Psoas muscle (tissue), 8 donors: ENCODE measurements at places on chromosomes 6 and 20. TPM values are rescaled to one million over a fixed set of nuclear protein-coding genes. Genes with fewer than 3 reads are reported as not detected.
A peak's percentile ranks its signal among the peaks of the same experiment; 100 is the strongest.

DNA sequence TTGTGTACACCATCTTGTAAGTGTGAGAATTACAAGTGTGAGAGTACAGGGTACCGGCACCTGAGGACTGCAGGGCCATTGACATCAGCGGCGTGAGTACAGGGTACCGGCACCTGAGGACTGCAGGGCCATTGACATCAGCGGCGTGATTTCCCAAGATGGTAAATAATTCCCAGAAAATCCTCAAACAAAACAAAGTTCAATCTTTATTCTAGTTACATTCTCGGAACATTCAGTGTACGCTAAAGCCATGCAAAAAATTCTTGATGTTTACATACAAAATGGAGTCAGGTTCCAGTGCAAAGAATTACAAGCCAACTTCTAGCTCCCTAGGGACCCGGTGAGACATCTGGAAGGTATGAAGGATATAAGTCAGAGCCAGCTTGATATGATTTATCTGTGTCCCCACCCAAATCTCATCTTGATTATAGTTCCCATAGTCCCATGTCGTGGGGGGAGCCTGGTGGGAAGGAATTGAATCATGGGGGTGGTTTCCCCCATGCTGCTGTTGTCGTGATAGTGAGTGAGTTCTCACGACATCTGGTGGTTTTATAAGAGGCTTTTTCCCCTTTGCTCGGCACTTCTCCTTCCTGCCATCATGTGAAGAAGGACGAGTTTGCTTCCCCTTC, 172.7 kb downstream of the TTLL2 start:
- no peaks in the 10 kb centered on the region for H3K36me3 ChIP-seq
- DNase-seq: no peak
- H3K27ac ChIP-seq: no peak overlapping the region
- no peak overlapping the region for H3K4me3 ChIP-seq
- H3K4me1 ChIP-seq: no peaks in the 10 kb centered on the region

DNA sequence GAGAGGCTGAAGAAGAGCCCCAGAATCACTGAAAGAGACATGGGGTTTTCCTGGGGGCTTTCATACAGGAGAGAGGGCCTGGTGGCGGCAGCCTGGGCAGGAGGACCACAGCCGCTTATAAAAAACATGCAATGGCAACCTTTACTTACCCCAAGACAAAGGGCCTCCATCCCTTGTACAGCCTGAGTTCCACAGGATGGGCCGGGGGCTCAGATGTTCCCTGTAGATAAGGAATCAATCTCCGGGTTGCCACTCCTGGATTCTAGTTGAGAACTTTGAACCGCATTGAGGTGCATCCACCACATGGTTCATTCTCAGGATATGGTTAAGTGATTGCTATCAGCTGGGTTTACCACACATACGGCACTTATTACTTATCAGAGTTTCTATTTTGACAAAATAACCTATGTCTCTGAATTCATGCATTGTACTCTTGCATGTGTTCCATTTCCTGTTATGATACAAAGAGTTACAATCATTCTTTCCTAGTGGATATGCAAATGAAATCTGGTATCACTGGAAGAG, 677.6 kb downstream of the KIF16B start:
- no peaks in the 10 kb centered on the region for H3K4me1 ChIP-seq
- H3K27me3 ChIP-seq: no peaks in the 10 kb centered on the region
- no peak overlapping the region for H3K4me3 ChIP-seq

IMPG1 gene
- total RNA-seq: not detected

DNA sequence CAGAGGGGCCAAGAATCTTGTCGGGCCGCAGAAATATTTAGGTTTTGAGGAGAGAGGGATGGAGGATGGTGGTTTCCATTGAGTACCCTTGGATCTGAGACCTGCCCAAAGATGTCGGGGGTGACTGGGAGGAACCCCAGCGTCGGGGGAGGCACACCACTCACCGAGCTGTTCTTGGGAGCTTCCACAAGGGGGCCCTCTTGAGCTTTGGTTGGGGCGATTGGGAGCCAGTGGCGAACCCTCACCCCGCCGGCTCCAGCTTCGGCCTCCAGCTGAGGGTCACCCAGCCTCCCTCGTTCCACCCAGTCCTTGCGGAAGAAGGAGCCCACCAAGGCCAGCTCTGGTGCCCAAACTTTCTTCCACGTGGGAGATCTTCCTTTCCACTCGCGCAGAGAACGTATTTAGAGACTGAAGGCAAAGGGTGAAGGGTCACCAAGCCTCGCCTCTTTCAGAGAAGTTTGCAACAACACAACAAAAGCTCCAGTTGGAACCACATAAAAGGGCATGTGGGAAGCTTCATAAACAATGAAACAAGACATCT, 33.6 kb downstream of the APCDD1L start:
- no peaks in the 10 kb centered on the region for H3K36me3 ChIP-seq
- peaks cover 5% of the 10 kb centered on the region for H3K27me3 ChIP-seq
- no peak overlapping the region for H3K4me3 ChIP-seq
- H3K27ac ChIP-seq: no peak overlapping the region
- H3K4me1 ChIP-seq: no peaks in the 10 kb centered on the region

DNA sequence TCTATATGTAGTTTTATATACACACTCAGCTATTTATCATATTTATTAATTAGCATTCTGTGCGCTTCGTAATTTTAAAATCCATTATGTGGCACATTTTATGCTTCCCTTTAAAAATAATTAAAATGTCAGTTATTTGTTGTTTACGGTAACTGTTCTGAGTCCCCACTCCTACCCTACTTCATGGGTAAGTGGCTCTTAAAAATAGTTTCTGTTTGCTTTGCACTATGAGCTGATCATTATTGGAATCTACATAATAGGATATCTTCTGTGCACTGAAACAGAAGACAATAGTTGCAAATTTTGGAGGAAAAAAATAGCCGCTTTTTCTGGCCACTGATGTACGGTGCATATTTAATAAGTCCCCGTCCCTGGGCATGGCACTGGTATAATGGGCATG, 25.2 kb downstream of the LCA5 start:
- no peak for DNase-seq
- no peaks in the 10 kb centered on the region for H3K4me1 ChIP-seq
- H3K36me3 ChIP-seq: no peaks in the 10 kb centered on the region
- H3K27me3 ChIP-seq: no peaks in the 10 kb centered on the region
- no peak overlapping the region for H3K4me3 ChIP-seq

DNA sequence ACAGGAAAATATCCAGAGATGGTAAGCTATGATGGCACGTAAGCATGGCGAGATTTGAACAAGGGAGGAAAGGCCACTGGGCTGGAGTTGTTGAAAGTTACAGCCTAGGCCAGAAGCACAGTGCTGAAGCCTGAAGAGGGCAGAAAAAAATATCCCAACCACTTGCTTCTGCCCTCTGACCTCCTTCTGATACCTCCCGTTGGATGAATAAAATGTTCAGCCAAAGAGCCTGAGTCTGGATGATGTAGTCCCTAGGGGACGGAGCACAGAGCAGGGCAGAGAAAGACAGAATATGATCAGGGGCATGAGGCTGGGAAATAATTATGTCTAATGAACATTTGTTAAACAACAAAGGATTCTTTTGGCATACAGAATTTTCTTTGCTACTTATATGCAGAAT, 19.7 kb downstream of the KLHL31 start:
- H3K27me3 ChIP-seq: no peaks in the 10 kb centered on the region
- H3K4me3 ChIP-seq: no peak overlapping the region
- no peaks in the 10 kb centered on the region for H3K36me3 ChIP-seq
- H3K27ac ChIP-seq: peak overlapping the region; percentile 44

- no peak for DNase-seq
- no peaks in the 10 kb centered on the region for H3K4me1 ChIP-seq
These were observed 5.6 kb upstream of the METTL24 start for GRCh38 chr6:110363748-110364147.

HTR1B gene
- total RNA-seq: not detected

NRSN1 gene
- not detected for total RNA-seq

DNA sequence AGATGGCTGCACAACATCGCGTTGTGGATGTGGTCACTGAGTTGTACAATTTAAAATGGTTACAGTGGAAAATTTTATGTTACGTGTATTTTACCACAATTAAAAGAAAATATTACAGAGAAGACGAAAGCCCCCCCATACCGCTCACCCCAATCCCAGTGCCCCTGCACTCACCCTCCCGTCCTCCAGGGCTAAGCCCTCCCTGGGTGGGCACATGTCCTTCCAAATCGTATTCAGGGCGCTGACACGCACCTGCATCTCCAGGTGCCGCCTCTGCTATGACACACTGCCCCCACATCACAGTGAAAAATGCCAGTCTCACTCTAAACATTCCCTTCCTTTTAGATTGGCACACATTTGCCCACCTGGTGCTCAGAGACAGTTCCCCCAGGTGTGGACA, 49.4 kb downstream of the PSMG4 start:
- H3K27ac ChIP-seq: no peak overlapping the region
- no peak for DNase-seq
- no peak overlapping the region for H3K4me3 ChIP-seq
- H3K27me3 ChIP-seq: no peaks in the 10 kb centered on the region

GRCh38 chr6:169158691-169159090, 95.0 kb downstream of the THBS2 start:
- H3K36me3 ChIP-seq: no peaks in the 10 kb centered on the region
- no peak overlapping the region for H3K27ac ChIP-seq
- no peaks in the 10 kb centered on the region for H3K27me3 ChIP-seq
- H3K4me1 ChIP-seq: no peaks in the 10 kb centered on the region
- DNase-seq: no peak
- H3K4me3 ChIP-seq: no peak overlapping the region

INSM1 gene
- not detected for total RNA-seq

DNA sequence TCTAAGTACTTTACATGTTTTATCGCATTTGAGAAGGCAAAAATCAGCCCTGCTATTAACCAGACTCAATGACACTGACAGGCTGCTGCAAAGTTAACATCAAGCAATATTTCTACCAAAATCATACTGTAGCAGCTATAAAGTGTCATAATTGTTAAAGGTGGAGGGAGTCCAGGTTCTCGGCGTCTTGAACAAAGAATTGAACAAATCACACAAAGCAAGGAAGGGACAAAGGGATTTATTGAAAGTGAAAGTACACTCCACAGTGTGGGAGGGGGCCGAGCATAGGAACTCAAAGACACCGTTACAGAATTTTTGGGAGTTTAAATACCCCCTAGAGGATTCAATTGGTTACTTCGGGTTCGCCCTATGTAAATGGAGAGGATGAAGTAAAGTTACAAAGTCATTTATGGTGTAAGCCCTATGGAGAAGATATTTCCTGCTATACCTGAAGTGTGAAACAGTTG, 12.9 kb upstream of the ZNF391 start:
- peak overlapping the region; percentile 88 for H3K4me3 ChIP-seq
- no peak for DNase-seq
- H3K27me3 ChIP-seq: no peaks in the 10 kb centered on the region

ITPR3 gene
- 3.8 TPM for total RNA-seq

- no peaks in the 10 kb centered on the region for H3K36me3 ChIP-seq
- no peaks in the 10 kb centered on the region for H3K4me1 ChIP-seq
- DNase-seq: peak; percentile 57
- no peak overlapping the region for H3K4me3 ChIP-seq
- H3K27me3 ChIP-seq: peaks cover 4% of the 10 kb centered on the region
These were observed 169.4 kb downstream of the TAF4 start for GRCh38 chr20:61896058-61896961.

- H3K27ac ChIP-seq: peak overlapping the region; percentile 81
- H3K4me1 ChIP-seq: peaks cover 37% of the 10 kb centered on the region
- H3K27me3 ChIP-seq: no peaks in the 10 kb centered on the region
- no peak overlapping the region for H3K4me3 ChIP-seq
- no peak for DNase-seq
These were observed 7.2 kb downstream of the TPX2 start for GRCh38 chr20:31746068-31746878.

TNF gene
- total RNA-seq: 0.61 TPM

DNA sequence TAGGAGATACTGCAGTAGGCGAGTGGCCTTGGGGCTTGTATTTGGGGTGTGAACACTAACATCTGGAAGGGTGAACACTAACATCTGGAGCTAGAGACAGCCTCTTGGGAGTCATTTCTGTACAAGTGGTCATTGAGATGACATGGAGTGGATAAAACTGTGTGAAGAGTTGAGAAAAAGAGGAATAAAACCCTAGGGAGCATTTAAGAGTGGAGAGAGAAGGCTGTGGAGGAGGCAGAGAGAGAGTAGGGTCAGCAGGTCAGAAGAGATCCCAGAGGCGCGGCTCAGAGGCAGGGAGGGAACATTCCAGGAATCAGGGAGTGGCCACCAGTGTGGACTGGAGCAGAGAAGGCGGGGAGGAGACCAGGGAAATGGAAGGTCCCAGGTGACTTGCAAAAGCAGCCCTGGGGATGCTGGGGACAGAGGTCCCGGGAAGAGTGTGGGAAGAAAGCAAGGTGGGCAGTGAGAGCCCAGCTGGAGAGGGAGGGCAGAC, 202.0 kb upstream of the RNF24 start:
- no peak overlapping the region for H3K4me3 ChIP-seq
- H3K27ac ChIP-seq: no peak overlapping the region
- H3K36me3 ChIP-seq: no peaks in the 10 kb centered on the region
- peak; percentile 57 for DNase-seq

GRCh38 chr6:98843271-98844243, 9.2 kb downstream of the POU3F2 start:
- DNase-seq: no peak
- no peaks in the 10 kb centered on the region for H3K36me3 ChIP-seq
- H3K27me3 ChIP-seq: peaks cover 3% of the 10 kb centered on the region
- no peak overlapping the region for H3K27ac ChIP-seq
- H3K4me1 ChIP-seq: peaks cover 5% of the 10 kb centered on the region

GLP1R gene
- not detected for total RNA-seq

LAMA4 gene
- total RNA-seq: 13.6 TPM

SIRPB2 gene
- 1.8 TPM for total RNA-seq

GRCh38 chr20:6421321-6422248, 298.8 kb upstream of the FERMT1 start:
- H3K27me3 ChIP-seq: no peaks in the 10 kb centered on the region
- no peaks in the 10 kb centered on the region for H3K4me1 ChIP-seq
- no peak overlapping the region for H3K27ac ChIP-seq
- DNase-seq: no peak
- no peaks in the 10 kb centered on the region for H3K36me3 ChIP-seq

CTCFL gene
- not detected for total RNA-seq

GRCh38 chr20:1824181-1824580, 71.0 kb upstream of the SIRPA start:
- H3K4me3 ChIP-seq: no peak overlapping the region
- peaks cover 2% of the 10 kb centered on the region for H3K27me3 ChIP-seq
- no peak overlapping the region for H3K27ac ChIP-seq
- no peaks in the 10 kb centered on the region for H3K4me1 ChIP-seq

GRCh38 chr6:16493112-16493511, 254.7 kb downstream of the GMPR start:
- no peak overlapping the region for H3K4me3 ChIP-seq
- DNase-seq: no peak
- H3K4me1 ChIP-seq: peaks cover 22% of the 10 kb centered on the region
- no peaks in the 10 kb centered on the region for H3K27me3 ChIP-seq
- no peaks in the 10 kb centered on the region for H3K36me3 ChIP-seq
- H3K27ac ChIP-seq: no peak overlapping the region

GRCh38 chr6:63464060-63464459, 108.2 kb upstream of the LOC128125822 start:
- no peaks in the 10 kb centered on the region for H3K4me1 ChIP-seq
- DNase-seq: no peak
- no peak overlapping the region for H3K27ac ChIP-seq
- H3K36me3 ChIP-seq: no peaks in the 10 kb centered on the region
- no peak overlapping the region for H3K4me3 ChIP-seq

C6orf15 gene
- not detected for total RNA-seq

- H3K4me1 ChIP-seq: no peaks in the 10 kb centered on the region
- no peak overlapping the region for H3K4me3 ChIP-seq
- H3K27me3 ChIP-seq: no peaks in the 10 kb centered on the region
- no peak for DNase-seq
- H3K36me3 ChIP-seq: no peaks in the 10 kb centered on the region
- H3K27ac ChIP-seq: no peak overlapping the region
These were observed 284.6 kb upstream of the ZFP64 start for GRCh38 chr20:52476074-52476750.

GABRR2 gene
- 0.71 TPM for total RNA-seq
